ENCODE measurements at places on chromosomes 7 and 10.
A peak's percentile ranks its signal among the peaks of the same experiment; 100 is the strongest.

- no peak for ATAC-seq
Observed at GRCh38 chr10:69268761-69269416, 9.4 kb upstream of the HK1 start.

DNA sequence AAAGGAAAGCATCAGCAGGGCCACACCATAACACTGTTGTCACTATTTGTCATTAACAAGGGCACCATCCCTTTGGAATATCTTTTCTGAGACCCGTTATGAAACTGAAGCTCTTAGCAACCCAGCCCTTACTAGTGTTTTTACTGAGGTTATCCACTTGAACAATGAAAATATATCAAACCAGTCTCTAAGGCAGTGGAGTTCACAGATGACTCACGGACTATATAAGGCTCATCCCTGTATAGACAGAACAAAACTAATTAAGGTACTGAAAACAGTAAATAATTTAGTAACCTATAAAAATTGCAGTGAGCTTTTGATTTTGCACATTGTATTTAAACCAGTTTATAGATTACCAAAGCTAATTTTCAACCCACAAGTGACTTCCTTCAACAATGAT, 196.0 kb downstream of the ELAPOR2 start:
- no peak for ATAC-seq

- no peak for ATAC-seq
Observed at GRCh38 chr7:102892631-102893278, 20.0 kb upstream of the LRRC17 start.

GRCh38 chr10:60827791-60828488, 49.7 kb downstream of the CDK1 start:
- ATAC-seq: peak; percentile 43

GRCh38 chr10:118568327-118568848, 27.1 kb downstream of the PRLHR start:
- peak; percentile 44 for ATAC-seq

DNA sequence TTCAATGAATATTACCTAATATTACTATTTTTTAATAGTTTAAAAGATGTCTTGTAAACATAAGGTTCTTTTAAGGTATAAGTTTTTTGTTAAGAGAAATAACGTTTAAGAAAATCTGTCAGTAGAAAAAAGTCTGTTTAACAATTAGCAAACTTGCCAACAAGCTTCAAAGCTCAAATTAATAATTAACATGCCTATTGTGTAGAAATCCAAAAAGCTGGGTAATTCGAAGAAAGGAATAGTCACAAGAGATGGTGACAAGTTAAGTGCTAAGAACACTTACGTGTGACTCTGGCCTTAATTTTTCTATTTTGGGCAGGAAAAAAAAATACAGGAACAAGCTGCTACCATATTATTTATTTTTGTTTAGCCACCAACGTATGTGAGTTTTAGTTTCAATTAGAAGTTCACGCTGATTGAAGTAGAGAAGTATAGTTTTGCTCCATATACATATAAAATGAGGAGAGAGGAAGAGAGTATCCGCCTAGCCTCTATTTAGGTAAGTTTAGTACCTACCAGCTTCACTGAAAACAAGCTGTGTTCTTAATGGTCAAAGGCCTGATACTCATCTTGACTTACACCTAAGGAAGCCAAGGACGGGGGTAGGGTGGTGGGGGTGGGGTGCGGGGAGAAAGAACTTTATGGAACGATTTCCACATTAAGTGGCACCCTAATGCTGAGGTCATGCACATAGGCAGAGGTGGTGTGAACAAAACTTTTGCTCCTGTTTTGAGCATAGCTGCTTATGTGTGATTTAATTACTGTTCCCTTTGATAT, 43.4 kb upstream of the AGBL3 start:
- no peak for ATAC-seq

GRCh38 chr7:931871-932650, 22.4 kb downstream of the ADAP1 start:
- ATAC-seq: no peak

- ATAC-seq: no peak
Observed at GRCh38 chr7:80392229-80393169, 119.4 kb downstream of the GNAT3 start.

- no peak for ATAC-seq
Observed at GRCh38 chr7:114534953-114535352, 120.3 kb downstream of the FOXP2 start.

- ATAC-seq: no peak
Observed at GRCh38 chr10:60114765-60115586, 208.6 kb upstream of the CCDC6 start.

- peak; percentile 12 for ATAC-seq
Observed at GRCh38 chr7:150799741-150800580, at the start of gene TMEM176B. TSS of gene TMEM176B (minus strand) at chr7:150800364. CDS start at chr7:150796569, 3,795 bp downstream.

DNA sequence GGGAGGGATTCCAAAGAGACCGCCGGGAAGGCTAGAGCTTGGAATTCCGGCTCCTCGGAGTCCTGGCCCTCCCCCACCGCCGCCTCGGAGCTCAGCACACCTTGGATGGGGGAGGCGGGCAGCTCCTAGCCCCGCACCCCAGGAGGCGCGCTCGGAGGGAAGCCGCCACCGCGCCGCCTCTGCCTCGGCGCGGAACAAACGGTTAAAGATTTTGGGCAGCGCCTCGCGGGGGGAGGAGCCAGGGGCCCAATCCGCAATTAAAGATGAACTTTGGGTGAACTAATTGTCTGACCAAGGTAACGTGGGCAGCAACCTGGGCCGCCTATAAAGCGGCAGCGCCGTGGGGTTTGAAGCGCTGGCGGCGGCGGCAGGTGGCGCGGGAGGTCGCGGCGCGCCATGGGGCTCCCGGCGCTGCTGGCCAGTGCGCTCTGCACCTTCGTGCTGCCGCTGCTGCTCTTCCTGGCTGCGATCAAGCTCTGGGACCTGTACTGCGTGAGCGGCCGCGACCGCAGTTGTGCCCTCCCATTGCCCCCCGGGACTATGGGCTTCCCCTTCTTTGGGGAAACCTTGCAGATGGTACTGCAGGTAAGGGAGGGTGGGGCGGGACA, at the start of gene CYP26A1:
CYP26A1 (plus strand) TSS at position 355 of the 608 bp plus-strand sequence; CDS start at position 397, 42 bp downstream.
- no peak for ATAC-seq

DNA sequence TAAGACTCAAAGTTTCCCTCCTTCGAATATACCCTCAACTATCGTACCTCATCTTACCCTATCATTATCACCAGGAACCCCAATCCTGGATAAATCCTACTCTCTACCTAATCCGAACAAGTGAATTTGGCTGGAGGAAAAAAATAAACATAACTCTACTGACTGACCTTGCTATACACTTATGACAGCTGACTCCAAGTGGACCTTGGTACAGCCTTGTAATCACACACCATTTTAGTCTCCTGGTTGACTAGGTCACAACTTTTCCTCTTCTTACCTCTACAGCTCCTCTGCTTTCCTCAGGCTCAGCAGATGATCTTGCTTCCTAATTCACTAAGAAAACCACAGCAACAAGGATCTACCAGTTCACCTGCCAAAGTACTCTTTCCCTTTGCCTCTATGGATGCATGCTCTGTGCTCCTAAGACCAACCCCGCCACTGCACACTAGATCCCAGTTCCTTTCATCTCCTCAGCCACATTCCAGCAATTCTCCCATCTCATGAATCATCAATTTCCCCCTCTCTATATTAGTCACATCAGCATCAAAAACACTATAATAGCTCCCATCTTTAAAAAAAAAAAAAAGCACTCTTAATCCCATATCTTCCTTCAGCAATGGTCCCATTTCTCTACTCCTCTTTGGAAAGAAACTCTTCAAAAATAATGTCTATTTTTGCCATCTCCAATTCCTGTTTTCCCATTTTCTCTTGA, 35.5 kb downstream of the COA1 start:
- no peak for ATAC-seq

GRCh38 chr7:35576031-35576573, 118.8 kb downstream of the HERPUD2 start:
- ATAC-seq: no peak

DNA sequence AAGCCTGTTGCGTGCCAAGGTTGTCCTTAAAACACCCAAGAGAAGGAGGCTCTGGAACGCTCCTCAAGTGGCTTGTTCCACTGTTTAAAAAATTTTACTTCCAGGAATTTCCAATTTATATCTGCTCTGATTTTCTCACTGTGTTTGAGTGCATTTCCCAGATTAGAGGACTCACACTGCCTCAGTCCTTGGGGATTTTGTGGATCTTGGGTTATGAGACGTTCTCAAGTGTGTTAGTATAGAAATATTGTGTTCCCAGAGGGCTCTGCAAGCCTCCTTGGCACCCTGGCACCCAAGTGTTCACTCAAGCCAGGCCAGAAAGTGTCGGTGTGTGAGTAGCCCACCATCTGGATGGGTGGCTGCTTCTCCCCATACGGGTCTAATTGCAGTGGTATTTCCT, 192.2 kb downstream of the SNX10 start:
- no peak for ATAC-seq

DNA sequence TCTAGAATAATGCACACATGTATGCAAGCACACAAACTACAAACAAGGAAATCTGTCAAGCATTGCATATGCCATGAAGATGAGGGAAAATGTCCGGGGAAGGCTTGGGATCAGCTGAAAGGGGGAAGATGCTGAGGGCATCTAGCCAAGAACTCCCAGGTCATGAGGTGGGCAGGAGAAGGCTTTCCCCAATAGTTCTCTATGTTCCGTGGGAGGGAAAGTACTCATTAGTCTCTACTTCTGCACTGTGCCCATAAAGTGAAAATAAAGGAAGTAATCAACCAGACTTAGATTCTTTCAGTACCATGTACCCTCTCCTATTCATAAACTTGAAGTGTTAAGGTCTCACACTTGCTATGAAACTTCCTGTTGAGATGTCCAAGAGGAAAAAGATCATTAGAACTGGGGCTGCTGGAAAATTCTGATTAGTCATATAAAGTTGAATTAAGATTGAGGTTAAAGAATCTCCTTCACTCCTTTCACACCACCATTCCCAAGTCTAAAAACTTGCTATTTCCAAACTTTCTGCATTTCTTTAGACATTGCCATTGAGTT, 17.1 kb upstream of the LIPF start:
- ATAC-seq: no peak

DNA sequence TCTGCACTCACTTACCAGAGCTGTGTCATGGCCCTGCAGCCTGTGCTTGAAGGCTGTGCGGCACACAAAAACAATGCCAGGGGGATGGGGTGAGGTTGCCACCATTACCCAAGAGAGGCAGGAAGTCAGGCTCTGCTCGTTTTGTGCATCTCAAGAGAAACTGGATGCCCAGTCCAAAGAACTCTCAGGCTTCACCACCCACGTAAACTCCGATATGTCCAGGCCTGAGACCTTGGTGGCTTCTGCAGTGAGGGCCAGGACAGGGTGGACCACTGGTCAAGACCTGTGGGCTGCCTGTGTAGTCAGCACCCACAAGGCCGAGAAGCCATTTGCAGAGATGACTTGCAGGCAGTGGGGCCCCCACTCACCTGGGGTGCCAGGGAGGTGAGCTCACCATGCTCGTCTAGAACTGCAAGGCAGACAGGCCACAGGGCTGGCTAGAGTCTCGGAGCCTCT, 54.7 kb upstream of the EBF3 start:
- ATAC-seq: no peak

DNA sequence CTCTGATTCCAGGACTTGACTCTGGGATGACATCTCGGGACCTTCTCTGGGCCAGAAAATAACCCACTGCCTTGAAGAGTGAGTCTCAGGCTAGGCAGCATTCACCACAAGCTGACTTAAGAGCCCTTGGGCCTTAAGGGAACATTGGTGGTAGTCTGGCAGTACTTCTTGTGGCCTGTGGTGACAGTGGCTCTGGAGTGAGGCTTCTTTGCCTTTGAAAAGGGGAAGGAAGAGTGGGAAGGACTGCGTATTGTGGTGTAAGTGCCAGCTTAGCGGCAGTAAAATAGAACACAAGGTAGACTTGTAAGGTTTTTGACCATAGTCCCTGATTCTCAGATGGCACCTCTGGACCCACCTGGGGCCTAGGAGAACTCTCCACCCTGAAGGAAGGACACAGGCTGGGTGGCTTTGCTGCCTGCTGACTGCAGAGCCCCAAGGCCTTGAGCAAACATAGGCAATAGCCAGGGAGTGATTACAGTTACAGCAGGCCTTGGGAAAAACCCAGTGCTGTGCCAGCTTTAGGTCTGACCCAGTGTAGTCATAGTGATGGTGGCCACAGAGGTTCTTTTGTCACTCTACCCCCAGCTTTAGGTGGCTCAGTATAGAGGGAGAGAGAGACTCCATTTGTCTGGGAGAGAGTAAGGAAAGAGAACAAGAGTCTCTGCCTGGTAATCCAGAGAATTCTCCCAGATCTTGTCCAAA, 483.9 kb downstream of the SH2D4B start:
- no peak for ATAC-seq

DNA sequence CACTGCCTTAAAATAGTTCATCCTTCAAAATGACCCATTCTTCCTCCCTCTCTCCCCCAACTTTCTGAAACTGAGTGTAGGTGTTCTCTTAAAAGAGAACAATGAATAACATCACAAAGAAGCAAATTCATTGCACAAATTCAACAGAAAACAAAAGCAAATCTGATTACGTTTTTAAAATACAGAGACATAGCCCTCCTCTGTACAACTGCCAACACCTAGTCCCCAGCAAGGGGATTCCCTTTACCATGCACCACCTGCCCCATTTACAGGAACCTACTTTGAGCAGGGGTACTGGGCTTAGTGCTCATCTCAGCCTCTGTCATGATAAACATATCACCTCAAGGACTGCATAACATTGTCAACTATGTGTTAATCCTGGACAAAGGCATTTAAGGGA, 302.8 kb upstream of the AOAH start:
- no peak for ATAC-seq

GRCh38 chr7:81709836-81710235, 60.0 kb downstream of the HGF start:
- no peak for ATAC-seq

GRCh38 chr10:32256613-32257437, 90.1 kb downstream of the EPC1 start:
- ATAC-seq: peak; percentile 50

DNA sequence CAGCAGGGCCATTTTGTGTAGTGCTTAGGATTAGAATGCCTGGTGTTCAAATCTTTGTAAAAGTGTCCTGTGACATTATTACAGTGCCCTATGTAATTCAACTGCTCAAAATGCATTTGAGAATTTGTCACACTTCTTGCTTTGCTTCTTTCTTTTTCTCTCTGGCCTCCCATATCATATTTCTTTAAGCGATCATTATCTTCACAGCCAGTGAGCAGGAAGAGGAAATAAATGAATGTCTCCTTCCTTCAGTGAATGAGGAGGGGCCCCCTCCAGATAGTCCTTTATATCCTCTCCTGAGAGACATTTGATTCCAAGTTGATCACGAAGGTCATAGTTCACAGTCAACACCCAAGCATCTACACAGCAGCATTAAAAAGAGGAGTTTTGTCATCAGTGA, 425.1 kb upstream of the NPVF start:
- ATAC-seq: no peak

Data from activated T-helper 17 cell treated with anti-CD3 and anti-CD28 coated beads, Interleukin-2, amount 50 U/mL, for 72 hours (primary cell).